ENCODE measurements at places on chromosomes 4 and X.
A peak's percentile ranks its signal among the peaks of the same experiment; 100 is the strongest.

GRCh38 chrX:31265383-31265782, 193.5 kb upstream of the FTHL17 start:
- no peak for DNase-seq

DNA sequence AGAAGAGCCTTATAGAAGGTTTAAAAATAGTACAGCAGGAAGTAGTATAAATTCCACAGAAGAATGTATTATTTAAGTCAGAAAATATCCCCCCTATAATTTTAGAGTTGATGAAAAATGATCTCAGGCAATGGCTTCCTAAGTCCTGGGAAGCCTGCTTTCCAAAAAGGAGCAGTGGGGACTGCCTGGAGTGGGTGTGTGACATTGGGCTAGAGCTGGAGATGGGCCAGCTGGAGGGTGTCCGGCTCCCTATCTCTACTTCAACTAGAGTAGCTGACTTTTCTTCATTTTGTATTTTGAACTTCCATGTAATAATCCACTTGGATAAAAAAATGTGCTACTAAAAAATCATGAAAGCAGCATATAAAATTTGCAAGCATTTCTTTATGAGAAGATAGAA, 253.9 kb downstream of the ANK2 start:
- DNase-seq: no peak

- no peak for DNase-seq
Measured at GRCh38 chr4:2824329-2824835, 19.3 kb upstream of the ADD1 start.

DNA sequence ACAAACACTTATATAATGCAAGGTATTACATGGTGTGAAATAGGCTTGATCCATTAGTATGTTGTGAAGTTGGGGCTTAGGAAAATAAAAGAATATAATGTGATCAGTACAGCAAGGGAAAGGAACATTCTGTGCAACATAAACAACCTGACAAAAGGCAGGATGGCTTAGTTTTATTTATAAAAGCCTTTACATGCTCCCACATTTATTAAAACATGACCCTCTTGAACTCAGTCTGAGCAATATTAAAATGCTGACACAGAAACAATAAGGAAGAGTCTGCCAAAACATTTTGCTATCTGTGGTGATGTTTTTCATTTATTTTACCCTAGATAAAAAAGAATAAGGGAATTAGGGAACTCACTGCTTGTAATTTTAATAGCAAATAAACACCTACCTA, 519.7 kb downstream of the PCDH7 start:
- DNase-seq: no peak

DNA sequence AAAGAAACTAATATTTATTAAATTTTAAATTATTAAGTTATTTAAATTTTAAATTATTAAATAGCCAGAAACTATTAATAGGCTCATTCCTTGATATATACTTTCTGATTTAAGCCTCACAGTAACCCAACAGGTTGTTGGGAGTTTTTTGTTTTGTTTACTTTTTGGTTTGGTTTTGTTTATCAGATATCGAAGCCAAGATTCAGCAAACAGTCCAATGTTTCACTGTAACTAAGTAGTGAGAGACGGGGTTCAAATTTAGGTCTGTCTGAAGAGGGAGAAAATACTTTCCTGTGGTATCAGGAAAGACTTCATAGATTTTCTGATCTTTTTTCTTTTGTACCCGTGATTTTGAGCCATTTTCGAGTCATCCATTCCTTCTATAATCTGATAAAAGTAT, 54.2 kb downstream of the CCDC158 start:
- DNase-seq: no peak

GRCh38 chr4:158299459-158300007, 89.2 kb downstream of the TMEM144 start:
- DNase-seq: no peak

DNA sequence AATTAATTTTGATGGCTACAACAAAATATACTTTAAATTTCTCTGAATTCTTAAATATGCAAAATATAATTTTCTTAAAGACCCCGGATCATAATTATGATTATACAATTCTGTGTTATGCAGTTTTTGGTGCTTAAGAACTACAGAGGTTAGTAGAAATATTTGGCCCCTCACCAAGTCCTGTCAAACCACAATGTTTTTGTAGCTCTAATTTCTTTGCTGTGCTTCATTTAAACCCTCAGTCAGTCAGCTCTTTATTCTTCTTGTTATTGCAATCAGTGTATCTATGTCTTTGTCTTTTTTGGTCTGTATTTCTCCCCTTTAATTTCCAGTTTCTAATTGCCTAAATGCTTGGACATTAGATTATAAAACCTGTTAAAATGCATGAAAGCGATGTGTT, 186.1 kb downstream of the CAMK2D start:
- no peak for DNase-seq

DNA sequence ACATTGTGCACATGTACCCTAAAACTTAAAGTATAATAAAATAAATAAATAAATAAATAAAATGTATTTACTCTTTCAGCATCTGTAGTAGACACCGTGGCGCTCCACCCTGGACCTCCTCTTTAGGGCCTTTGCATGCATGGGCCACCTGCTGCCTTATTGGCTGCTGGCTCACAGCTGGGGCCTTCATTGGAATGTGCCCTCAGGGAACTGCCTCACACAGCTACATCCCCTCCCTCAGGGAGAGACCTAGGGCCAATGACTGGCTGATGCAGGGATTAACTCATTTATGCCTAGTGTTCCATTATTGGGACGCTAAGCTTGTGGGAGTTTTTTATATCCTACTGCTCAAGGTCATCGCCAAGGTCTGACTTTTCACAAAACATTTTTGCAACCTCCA, 302.9 kb upstream of the FTHL17 start:
- no peak for DNase-seq

- no peak for DNase-seq
Measured at GRCh38 chrX:31115398-31115797, 43.6 kb upstream of the FTHL17 start.

DNA sequence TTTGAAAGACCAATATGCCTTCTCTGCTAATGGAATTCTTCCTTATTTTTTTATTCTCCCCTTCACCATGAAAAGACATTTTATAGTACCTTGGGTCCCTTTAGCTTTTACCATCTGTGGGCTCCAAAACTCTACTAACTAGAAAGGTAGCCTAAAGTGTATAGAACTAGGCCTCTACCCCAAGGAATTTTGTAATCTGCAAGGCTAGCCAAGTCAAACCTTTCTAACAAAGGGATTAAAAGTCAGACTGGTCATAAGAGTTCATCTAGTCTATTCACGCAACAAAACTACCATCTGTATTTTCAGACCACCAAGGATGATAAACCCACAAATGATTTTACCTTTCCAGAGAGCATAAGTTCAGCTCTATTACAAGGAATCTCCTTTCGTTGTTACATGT, 189.5 kb upstream of the DCAF8L1 start:
- DNase-seq: no peak

- no peak for DNase-seq
Measured at GRCh38 chr4:187183346-187183745, 459.7 kb upstream of the FAT1 start.

DNA sequence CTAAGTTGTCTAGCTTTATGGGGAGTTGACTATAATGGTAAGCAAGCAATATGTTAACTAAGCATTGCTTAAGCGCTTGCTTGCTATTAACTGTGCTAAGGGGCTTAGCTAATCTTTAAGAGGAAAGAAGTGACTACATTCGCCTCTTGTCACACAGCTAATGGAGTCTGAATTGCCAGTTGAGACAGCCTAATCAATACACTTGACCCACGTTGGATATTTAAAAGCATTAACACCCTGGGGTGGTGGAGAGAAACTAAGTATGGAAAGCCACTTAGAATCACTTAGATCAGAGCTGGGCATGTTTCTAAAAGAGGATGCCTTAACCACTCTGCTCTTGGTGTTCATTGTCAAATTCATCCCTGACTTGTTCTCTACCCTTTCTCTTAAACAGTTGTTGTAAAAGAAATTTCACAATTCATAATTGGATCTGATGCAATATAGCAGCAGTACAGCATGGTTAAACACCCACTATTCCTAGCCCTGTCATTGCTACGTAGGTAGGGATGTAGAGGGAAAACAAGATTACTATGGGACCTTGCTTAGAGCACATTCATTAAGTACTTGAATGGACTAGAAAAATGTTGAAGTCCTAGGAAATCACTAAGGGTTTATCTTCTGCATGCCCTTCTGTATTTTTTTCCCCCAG, 3.5 kb downstream of the ZAR1 start:
- DNase-seq: no peak

DNA sequence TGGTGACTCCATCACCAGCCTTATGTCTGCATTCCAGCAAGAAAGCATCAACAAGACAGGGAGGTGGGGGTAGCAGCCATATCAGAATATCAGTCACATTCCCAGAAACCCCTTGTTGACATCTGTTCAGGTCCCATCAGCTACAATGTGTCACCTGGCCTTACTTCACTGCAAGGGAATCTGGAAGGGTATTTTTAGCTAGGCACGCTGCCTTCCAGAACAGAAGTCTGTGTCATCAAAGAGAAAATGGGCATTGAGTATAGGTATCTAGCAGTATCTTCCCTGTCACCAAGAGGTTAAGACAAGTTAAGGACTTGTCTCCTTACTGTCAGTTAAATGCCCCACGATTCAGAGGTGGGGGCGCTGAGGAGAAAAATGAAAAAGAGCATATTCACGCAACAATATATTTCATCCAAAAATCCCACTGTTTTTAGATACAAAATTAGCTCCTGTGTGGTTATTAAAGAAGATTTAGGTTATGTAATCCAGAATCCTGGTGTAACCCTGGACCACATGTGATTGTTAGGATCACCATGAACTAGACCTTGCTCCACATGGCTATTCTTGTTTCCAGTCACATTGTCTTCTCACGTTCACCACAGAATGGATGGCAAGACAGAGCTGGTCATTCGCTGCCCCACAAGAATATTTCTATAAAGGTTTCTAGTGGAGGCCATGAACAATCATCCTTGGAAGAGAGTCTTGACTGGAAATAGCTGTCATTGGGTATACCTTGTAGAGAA, 60.0 kb upstream of the PDHA1 start:
- no peak for DNase-seq

DNA sequence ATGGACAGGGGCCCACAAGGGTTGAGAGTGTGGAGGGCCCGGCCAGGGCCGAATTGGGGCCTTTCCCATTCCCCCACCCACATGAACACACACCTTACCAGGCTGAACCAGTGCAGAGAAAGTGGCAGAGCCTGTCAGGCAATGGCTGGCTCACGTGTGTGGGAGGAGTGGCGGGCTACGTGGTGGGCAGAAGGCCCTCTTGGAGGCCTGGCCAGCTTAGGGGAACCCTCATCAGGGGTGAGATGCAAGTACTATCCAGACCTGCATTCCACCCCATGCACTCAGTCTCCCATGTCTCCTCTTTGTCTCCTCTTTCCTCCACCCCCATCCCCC, 965 bp downstream of the TCEAL4 start:
- peak; percentile 16 for DNase-seq

GRCh38 chrX:48458711-48459110, 11.3 kb downstream of the SLC38A5 start:
- no peak for DNase-seq

DNA sequence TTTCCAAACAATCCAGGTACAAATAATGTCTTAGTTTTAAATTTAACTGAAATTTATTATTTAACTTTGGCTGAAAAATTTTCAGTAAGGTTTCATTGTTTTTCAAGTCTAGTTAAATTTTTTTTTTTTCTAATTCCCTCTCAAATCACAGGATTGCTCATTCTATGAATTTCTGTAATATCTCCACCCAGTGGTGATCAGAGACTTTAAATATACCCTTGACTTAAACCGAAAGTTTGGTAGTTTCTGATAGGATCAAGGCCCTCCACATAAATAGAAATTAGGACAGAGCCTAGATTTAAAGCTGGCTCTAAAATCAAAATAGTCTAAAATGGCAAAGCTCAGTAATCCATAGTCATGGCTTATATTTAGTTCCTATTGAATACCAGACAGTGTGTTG, 175.4 kb downstream of the TBCK start:
- DNase-seq: no peak

GRCh38 chr4:164856396-164856795, 20.6 kb upstream of the APELA start:
- no peak for DNase-seq

- peak; percentile 44 for DNase-seq
Measured at GRCh38 chr4:82223715-82224114, 150.1 kb downstream of the HNRNPD start.

GRCh38 chrX:49992853-49993252, 70.5 kb downstream of the CLCN5 start:
- no peak for DNase-seq

DNA sequence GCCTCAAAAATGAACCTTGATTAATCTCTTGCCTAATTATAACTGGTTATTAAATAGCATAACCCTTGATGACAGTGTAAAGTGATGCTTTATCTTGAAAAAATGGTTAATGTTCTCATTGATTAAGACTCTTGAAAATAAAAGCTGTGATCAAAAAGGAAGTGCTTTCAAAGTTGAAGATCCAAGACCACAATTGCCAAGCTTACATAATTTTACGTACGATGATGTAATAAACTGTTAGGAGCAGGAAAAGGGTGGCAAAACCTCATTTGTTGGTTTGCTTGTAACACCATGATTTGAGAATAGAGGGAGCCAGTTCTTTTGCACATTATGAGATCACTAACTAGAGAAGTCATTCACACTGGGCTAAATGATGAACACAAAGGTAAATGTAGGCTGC, 322.2 kb downstream of the ADGRL3 start:
- DNase-seq: no peak

DNA sequence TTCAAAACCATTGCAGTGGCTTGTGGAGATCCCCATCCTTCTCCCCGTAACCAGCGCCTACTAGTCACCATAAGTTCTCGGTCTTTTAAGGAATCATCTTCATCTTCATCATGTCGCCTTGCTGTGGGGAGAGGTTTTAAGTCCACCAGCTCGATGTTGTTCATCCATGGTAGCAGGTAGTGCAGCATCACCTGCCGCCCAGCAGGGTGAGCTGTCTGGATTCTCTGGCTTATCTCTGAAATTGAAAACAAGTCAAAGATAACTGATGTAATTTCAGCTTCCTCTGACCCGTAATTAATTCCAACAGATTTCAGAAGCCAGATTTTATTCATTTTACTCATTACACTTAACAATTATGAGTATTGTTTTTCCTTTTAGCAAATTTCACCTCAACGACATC, 67.4 kb downstream of the ZAR1 start:
- no peak for DNase-seq

GRCh38 chr4:11131491-11131890, 297.2 kb downstream of the HS3ST1 start:
- no peak for DNase-seq

DNA sequence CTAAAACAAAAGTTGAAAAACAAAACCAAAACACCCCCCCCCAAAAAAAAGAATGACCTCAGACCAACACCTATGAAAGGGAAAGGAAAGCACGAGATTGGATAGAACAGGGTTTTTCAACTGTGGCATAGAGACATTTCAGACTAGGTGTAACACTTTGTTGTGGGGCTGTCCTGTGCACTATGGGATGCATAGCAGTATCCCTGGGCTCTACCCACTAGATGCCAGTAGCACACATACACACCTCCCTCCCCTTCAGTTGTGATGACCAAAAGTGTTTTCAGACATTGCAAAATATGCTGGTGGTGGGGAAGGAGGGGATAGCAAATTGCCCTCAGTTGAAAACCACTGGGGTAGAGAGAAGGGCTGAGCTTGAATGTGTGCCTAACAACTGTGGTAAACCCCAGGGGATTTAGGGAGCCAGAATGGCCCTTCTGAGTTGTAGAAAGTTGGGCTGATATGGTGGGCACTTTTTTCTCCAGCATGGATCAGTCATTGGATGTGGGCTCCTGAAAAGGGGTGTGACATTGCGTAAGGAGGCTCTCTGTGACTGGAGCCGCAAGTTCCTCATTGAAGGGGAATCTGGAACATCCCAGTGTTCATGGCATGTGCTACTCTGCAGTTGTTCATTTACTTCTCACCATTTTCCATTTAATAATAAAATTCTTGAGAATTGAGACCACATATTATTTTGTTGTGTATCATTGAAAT, 8.8 kb upstream of the GEMIN8 start:
- DNase-seq: no peak
